ENCODE measurements at places on chromosomes 6 and 20. TPM values are rescaled to one million over a fixed set of nuclear protein-coding genes. Genes with fewer than 3 reads are reported as not detected.

SLC17A9 gene
- total RNA-seq = 4.8 TPM

ADGRF4 gene
- 0.79 TPM for total RNA-seq

TMEM200A gene
- total RNA-seq = 8.1 TPM

FAM209B gene
- total RNA-seq = not detected

EDN1 gene
- 26.5 TPM for total RNA-seq

GABRR2 gene
- 2.4 TPM for total RNA-seq

OPRL1 gene
- 0.39 TPM for total RNA-seq

C20orf204 gene
- total RNA-seq = 1.0 TPM

LIN28B gene
- total RNA-seq = not detected

DNA sequence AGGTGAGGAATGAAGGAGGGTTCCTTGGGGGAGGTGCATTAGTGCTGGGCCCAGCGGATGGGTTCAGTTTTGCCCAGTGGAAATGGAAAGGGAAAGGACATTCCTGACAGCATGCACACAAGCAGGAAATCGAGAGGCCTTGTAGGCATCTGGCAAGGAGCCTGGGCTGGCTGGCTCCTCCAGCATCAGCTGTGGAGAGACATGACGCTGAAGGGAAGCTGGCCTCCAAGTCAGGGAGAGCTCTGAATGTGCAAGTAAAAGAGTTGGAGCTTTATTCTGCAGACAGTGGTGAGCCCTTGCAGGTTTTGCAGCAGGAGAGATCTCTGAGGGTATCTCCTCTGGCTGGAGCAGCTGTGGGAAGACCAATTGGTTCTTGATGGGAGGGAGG is 154.3 kb downstream of the MRPL14 start:
- peak; percentile 80 for DNase-seq

DNA sequence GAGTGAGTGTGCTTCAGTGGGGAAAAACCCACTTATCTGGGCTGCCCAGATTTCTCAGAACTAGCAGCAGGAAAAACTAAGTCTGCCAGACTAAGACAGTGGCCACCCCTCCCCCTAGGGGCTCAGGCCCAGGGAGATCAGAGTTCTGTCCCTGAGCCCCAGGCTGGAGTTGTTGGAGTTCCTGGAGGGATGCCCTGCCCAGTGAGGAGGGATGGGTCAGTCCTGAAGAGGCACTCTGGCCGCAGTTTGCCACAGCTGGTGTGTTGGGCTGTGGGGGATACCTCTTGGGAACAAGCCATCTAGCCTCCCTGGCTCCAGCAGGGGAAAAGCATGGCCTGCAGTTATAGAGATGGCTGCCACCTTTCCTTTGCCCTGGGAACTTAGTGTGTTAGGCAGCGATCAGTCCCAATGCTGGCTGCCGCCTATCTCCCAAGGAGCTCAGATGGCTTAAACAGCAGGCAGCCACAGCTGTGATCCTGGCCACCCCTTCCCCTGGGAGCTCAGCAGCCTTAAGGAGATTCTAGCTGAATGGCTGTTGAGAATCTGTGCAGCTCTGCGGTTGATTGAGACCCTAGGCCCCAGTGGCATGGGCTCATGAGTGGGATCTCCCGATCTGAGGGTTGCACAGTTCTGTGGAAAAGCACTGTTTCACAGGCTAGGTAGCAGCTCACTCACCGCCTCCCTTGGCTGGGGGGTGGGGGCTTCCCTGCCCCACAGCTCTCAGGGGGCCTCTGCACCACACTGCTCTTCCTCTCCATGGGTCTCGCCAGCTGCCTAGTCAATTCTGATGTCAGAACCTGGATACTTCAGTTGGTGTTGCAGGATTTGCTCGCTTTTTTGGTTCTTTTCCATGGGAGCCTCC is 13.2 kb downstream of the SIRPG start:
- DNase-seq = no peak

GRCh38 chr6:112014483-112014882 is 39.4 kb upstream of the CCN6 start:
- DNase-seq = no peak

DNA sequence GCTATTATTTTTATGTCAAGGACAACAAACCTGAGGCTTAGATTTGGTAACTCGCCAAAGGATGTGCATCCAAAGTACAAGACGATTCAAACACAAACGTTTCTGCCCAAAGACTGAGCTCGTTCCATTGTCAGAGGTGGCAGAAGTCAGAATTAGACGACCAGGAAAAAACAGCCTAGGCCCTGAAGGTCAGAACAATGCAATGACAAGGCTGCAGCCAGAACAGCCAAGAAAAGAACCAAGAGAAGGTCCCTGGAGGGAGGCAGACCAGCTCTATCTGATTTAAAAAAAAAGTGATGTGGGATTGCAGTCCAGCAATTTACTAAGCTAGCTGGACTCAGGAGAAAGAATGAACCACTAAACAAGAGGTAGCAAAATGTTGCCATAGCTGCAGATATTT is 54.2 kb downstream of the NCOA7 start:
- DNase-seq = no peak

DNA sequence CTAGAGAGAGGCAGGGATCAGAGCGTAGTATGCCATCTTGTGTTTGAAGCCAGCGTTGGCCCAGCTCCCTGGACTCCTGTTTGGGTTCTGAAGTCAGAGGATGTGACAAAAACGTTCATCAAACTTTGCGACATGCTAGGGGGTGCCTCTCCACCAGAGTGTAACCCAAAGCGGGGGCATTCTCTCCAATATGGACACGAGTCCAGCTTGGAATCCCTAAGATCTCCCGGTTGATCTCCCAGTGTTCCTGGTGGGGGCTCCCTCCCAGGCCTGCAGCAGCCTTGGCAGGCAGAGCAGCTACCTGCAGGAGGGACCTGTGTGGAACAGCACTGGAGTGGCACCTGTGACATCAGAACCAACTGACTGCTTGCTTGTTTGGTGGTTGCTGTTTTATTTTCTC is 218.8 kb upstream of the ECI2 start:
- DNase-seq = no peak

- no peak for DNase-seq
Observed at GRCh38 chr6:170006900-170007467, 255.6 kb downstream of the ERMARD start.

DNA sequence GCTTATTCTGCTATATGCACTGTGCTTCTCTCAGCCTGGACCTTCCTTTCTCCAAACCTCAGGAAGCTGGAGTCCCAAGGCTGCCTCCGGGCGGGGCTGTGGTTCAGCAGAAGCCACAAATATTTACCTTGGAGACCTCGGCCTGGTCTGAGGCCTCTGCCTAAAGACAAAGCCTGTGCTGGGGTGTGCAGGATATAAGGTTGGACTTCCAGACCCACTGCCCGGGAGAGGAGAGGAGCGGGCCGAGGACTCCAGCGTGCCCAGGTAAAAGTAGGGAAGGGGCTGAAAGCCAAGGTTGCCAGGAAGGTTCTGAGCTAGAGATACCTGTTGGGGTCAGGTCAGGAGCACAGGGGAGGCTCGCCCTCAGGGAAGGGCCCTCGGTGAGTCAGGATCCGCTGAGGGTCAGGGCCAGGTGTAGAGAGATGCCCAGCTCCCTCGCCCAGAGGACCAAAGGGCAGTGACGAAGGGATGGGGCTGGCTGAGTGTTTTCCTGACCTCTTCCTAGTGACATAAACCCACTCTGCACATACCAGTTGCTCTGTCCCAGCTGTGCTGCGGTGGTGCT is at the start of gene BPIFB1:
Gene BPIFB1 (plus strand): TSS at position 224 of the 565 bp plus-strand sequence. CDS start 2,860 bp downstream, outside the sequence.
- no peak for DNase-seq

GRCh38 chr20:33569802-33570391 is 80.0 kb downstream of the CBFA2T2 start:
- DNase-seq = no peak

- no peak for DNase-seq
Observed at GRCh38 chr6:82569022-82569421, 205.4 kb downstream of the TPBG start.

GRCh38 chr20:9059931-9060330 is 9.0 kb upstream of the PLCB4 start:
- no peak for DNase-seq

GRCh38 chr6:144219056-144219685 is 66.0 kb upstream of the UTRN start:
- no peak for DNase-seq

DNA sequence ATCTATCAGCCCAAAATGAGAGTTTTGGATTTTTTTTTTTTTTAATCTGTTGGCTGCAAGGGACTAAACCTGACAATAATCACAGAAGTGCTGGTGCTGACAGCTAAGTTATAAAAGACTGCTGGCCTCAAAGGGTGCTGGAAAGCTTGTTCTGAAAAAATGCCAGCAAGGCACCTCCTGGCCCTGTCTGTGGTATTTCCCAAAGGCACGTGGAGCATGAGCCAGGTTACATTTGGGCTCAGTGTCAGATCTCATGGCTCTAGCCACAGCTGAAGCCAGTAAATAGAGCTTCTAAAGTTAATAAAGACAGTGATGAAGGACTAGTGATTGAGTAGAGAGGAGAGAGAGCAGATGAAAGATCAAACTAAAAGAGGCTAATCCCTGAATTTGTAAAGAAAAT is 178.9 kb downstream of the FUT9 start:
- DNase-seq = no peak

DNA sequence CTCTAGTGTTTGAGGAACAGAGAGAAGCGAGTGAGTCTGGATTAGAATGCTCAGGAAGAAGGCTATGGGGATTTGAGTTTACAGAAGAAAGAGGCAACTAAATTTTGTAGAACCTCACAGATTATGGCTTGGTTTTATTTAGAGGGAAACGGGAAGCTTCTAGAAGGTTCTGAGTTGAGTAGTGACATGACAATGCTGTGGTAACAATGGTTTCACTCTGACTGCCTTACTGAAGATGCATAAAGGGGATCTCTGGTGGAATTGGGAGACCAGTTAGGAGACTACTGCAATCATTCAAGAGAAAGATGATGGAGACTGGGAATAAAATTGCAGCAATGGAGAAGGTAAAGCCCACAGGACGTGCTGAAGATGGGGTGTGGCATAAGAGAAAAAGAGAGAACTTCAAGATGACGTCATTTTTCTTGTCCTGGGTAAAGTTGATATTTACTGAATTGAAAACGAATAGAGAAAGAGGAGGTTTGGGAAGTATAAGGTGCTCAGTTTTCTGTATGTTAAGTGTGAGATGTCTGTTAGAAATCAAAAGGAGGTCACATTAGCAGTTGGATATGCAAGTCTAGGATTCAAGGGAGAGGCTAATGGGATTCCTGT is 710.1 kb upstream of the NRSN1 start:
- DNase-seq = no peak

DNA sequence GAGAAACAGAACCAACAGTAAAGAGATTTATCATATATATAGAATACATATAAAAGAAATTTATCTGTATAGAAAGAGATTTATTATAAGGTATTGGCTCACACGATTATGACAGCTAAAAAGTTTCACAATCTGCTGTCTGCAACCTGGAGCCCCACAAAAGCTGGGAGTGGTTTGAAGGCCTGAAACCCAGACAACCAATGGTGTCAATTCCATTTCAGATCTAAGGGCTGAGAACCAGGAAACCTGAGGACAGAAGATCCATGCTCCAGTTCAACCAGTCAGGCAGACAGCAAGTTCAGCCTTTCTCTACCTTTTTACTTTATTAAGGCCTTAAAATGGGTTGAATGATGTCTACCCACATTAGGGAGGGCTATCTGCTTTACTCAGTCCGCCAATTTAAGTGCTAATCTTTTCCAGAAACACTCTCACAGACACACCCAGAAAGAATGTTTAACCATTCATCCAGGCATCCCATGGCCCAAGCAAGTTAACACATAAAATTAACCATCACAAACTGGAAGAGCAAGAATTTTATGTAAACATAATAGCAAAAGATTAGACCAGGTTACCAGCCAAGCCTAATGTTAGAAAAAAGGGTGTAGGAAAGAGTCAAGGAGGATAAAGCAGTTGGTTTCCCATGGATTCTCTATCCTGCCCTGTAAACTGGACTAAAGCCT is 170.9 kb downstream of the FUT9 start:
- no peak for DNase-seq

DNA sequence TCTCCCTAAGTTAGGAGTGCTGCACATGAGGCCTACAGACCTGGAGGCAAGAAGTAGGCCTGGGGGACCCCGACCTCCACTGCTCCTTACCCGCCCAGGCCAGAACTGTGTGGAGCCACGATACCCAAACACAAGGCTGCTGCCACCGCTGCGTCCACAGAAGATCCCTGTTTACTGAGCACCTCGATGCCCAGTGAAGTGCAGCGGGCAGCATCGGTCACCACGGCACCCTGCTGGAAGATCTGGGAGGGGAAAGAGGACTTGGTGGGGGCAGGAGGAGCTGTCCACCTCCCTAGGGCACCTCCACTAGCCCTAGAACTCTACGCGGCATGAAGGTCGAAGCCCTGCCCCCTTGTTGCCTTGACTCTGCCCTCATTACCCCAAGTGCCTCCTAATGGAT is 9.9 kb downstream of the GGT7 start:
- no peak for DNase-seq

- DNase-seq = no peak
Observed at GRCh38 chr20:53929974-53930650, 140.3 kb downstream of the BCAS1 start.

DNA sequence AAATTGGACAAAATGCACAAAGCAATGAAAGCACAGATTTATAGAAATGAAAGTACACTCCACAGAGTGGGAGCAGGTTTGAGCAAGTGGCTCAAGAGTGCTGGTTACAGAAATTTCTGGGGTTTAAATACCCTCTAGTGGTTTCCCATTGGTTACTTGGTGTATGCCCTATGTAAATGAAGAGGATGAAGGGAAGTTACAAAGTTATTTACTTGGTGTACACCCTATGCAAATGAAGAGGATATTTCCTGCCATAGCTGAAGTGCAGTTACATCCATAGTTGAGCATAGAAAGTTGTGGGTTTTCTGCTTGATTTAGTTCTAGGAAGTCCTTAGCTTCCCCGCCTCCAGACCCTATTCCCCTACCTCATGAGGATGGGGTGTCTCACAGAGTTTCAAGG is 22.7 kb downstream of the BCAS1 start:
- DNase-seq = no peak

GRCh38 chr20:15889061-15889460 is 684.2 kb downstream of the KIF16B start:
- no peak for DNase-seq

GRCh38 chr6:15596186-15596896 is 66.5 kb downstream of the DTNBP1 start:
- DNase-seq = no peak

GRCh38 chr20:37327748-37328147 is 18.2 kb upstream of the SRC start:
- DNase-seq = peak; percentile 70

GRCh38 chr6:37783025-37783855 is 36.3 kb upstream of the ZFAND3 start:
- no peak for DNase-seq

GRCh38 chr20:39206899-39207564 is 244.9 kb downstream of the DHX35 start:
- no peak for DNase-seq

GRCh38 chr6:90468080-90468479 is 118.8 kb downstream of the MAP3K7 start:
- no peak for DNase-seq

DNA sequence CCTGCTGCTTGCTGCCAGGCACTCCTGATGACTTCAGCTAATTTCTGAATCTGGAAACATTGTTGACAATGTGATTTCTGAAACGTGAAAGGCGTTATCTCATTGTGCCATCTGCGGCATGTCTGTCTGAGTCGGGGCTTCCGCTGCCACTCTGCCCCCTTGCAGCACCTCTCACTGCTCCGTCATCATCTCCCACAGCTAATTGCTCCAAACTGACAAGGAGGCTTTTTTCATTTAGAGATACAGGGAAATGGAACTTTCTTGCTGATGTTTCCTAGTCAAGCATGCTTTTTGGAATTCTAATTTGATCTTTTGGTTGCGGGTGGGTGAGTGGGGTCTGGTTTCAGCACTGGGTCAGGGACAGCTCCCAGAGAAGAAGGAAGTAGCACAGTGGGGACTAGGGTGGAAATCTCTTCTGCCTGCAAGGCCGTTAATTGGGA is 233.5 kb downstream of the DHX35 start:
- no peak for DNase-seq
